NCI-H1930 (cell line): ENCODE measurements at places on chromosomes 6 and 20.
A peak's percentile ranks its signal among the peaks of the same experiment; 100 is the strongest.

DNA sequence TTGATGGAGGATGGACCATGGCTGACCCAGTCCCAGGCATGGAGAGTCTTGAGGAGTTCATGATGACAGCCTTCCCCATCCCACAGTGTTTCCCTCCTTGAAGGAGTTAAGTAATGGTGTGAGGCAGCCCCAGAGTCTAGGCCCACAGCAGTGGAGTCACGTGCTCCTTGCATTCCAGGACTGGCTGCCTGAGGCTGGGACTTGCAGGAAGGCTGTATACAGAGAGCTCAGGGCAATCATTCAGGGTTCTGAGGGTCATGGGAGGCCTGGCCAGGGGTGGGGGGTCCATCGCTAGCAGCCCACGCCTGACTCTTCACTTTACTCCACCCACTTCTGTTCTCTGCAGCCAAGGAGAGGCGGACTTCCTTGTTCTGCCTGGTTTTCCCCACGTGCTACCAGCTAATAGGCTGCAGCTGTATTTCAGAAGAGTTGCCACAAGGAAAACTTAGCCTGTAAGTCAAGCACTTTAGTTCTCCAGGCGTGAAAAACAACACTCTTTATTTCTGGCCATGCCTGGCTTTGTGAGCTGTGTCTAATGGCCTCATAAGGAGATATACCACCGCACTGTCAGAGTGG, 272.5 kb downstream of the DHX35 start:
- DNase-seq = no peak

DNA sequence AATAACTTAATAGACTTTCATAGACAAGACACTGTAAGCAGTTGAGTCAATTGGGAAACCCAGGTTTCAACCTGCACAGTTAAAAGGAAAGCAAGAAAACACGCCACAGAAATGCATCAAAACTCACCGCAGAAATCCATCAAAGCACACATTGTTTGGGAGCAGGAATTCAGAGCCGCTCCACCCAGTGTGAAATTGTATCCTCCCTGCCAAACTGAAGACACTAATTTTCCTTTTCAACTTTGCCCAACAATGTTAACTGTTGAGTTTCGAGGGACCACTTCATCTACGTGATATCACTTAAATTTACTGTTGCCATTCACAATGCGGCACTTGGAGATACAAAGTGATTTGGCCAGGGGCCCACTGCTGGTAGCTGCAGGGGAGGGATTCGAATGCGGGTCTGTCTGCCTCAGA, 92.7 kb downstream of the DACT2 start:
- no peak for DNase-seq

DNA sequence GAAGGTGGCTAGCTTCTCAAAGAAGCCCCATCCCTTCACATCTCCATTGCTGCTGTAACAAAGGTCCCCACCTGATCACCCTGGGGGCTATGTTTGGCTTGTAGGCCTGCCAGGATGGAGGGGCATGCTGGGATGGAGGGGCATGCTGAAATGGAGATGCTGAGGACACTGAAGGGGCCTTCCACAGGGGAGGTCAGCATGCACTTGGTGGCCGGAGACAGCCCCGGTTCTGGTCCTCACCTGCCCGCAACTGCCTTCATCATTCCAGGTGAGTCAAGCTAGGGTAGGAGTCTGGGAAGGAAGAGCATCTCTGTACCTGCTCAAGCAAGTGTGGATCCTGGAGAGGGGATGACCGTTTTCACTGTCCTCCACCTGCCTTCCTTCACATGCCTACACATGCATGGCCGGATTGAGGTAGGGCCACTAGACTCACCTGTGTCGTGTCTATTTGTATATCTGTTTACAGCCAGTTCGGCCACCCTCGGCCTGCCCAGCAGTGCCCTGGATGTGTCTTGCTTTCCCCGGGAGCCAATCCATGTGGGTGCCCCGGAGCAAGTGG, 6.0 kb downstream of the L3MBTL1 start:
- DNase-seq = no peak

- no peak for DNase-seq
These were observed 6.2 kb downstream of the DUSP22 start for GRCh38 chr6:298233-299103.

- DNase-seq = no peak
These were observed 3.9 kb downstream of the NFS1 start for GRCh38 chr20:35695245-35695749.

- no peak for DNase-seq
These were observed 9.8 kb upstream of the SLC22A1 start for GRCh38 chr6:160111806-160112205.

- peak; percentile 4 for DNase-seq
These were observed 6.6 kb upstream of the WTAP start for GRCh38 chr6:159720708-159721107.
